HT-29 (cell line): ENCODE measurements at places on chromosomes 12 and 14. TPM values are rescaled to one million over a fixed set of nuclear protein-coding genes. Genes with fewer than 3 reads are reported as not detected.

- peak; percentile 81 for DNase-seq
Observed at GRCh38 chr14:50003213-50004021, 110.5 kb downstream of the ARF6 start.

The FOXN4 gene
- total RNA-seq = not detected in 2 replicates

The SLC5A8 gene
- not detected in 2 replicates for total RNA-seq

The MYO1H gene
- total RNA-seq = not detected in 2 replicates
